ENCODE measurements at places on chromosomes 13 and 19.
A peak's percentile ranks its signal among the peaks of the same experiment; 100 is the strongest.

GRCh38 chr19:29266001-29266400 is 53.0 kb upstream of the UQCRFS1 start:
- no peak for DNase-seq

DNA sequence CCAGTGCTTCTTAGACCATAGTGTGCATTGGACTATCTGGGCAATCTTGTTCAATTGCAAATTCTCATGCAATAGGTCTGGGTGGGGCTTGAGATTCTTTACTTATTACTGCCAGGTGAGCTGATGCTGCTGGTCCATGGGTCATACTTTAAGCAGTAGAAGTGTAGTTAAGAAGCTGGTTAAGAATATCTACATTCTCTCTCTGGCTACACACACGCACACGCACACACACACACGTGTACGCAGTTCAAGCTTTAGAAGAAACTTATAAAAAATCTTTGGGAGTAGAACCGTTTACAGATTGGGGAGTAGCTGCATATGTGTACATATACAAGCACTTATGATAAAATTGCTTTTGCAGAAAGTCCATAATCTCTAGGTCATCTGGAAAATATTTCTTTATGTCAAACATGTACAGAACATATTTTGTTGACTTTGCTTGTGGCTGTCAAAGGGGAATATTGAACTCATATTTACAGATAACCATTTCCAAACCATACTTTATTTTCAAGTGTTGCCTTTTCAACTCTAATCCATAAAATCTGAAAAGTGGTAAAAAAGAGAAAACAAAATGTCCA is 99.7 kb downstream of the GPC6 start:
- DNase-seq: no peak

DNA sequence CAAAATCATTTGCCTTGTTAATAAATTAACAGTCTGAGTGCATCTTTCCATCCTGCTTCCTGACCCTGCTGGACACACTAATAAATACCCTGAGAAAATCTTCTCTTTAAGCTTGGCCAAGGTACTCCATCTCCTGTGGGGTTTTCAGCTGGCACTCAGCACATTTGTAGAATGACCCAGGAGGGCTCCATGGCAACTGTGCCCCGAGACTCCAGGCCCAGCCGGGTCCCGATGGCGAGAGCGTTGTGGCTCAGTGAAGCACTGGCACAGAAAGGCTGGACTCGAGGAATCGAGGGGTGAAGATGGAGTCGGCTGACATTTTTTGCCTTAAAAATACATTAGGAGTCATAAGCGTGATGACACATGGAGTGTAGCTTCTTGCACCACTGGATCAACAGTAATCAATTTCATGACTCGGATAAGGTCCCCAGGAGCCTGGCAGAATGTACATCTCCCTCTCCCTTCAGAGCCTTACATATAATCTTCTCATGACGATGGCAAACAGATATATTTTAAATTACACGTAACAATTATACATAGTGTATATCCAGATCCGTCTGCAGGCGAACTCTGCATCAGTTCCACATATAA is 85.4 kb downstream of the SLC7A1 start:
- DNase-seq: peak; percentile 65

DNA sequence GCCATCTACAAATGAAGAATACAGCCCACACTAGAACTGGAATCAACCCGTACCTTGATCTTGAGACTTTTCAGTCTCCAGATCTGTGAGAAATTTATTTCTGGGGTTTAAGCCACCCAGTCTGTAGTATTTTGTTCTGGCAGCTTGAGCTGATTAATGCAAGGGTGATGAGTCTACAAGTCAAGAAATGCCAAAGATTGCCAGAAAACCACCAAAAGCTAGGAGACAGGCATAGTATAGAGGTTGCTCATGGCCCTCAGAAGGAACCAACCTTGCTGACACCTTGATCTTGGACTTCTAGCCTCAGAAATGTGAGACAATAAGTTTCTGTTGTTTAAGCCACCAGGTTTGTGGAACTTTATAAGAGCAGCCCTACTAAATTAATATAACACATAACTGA is 428.2 kb upstream of the KLF12 start:
- DNase-seq: no peak

- DNase-seq: no peak
Measured at GRCh38 chr13:84571264-84571663, 689.0 kb upstream of the SLITRK1 start.

DNA sequence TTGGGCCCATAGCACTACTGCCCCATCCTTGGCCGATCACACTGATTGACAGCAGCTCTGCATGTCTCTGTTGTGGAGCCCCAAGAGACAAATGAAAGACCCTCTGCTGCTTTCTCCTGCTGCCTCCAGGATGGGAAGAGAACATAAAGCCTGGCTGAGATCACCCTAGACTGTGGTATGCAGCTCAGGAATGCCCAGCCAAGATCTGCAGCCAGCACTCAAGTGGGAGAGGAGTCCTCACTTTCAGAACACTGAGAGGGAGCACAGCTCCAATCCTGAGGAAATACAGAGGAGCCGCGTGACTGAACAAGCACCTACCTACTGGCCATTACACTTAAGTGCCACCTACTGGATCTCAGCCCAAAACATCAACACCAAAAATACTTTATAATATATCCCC is 203.0 kb downstream of the POSTN start:
- no peak for DNase-seq

- no peak for DNase-seq
Measured at GRCh38 chr19:48806818-48807589, 3.8 kb downstream of the BCAT2 start.

GRCh38 chr19:39949026-39949747 is 14.8 kb upstream of the FCGBP start:
- DNase-seq: no peak

DNA sequence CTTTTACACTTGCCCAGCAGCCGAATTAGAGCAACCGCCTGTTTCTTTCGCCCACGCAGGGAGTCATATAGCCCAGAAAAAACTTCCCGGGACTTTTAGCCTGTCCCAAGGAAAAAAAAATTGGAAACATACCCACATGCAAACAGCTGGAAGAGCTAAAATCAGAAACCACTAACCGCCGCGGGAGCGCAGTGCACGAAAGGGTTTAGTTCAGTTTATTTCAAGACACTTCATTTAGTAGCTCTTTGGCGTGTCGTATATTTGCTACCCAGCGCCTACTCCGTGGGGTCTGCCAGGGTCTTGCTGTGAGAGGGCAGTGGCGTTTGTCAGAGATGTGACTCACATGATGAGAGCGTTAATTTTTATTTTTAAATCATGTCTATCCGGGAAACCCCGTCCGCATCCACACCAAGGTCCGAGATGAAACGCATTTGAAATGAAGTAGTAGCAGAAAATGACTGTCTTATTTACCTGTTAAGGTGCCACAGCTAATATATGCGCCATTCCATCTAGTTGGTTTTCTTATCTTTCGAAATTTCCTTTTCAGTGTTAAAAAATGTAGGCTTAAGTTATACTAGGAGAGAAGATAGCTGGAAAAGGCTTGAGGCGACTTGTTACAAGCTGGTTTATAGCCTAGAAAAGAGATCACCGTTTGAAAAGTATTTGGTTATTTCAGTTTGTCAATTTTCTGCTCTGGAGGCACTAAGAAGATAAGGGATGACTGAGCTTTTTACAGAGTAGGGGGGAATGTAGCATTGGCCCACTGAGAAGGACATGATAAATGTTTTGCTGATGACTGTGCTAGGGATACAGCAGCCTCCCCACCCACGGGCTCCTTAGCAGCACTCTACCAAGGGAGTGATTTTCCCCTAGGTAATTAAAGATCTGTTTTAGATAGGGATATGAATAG is 1.7 kb downstream of the KLF5 start:
- peak; percentile 74 for DNase-seq

- DNase-seq: peak; percentile 51
Measured at GRCh38 chr13:114134944-114135610, 2.7 kb upstream of the RASA3 start.

DNA sequence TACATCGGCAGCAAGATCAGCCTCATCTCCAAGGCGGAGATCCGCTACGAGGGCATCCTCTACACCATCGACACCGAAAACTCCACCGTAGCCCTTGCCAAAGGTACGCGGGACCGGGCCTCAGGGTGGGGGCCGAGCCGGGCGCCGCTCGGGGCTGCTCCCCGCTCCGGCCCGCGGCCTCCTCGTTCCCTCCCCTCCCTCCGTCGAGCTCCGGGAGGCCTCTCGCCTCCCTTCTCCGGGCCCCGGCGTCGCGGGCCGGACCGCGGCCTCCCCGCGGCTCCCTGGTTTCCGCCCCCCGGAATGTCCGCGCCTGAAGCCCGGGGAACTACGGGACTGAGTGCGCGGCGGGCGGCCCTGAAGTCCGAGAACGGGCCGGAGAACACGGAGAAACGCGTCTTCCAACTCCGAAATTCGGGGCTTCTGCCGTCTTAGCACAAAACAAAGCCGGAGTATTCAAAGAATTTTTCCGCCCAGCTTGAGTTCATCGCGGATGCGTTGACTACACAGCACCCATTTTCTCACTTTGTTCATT is 423 bp downstream of the LSM14A start:
- peak; percentile 91 for DNase-seq

GRCh38 chr19:41223431-41224234 is 4.6 kb downstream of the AXL start:
- no peak for DNase-seq

- no peak for DNase-seq
Measured at GRCh38 chr13:92297971-92298942, 899.8 kb downstream of the GPC5 start.

- no peak for DNase-seq
Measured at GRCh38 chr19:14160017-14160703, 23.8 kb upstream of the ASF1B start.

GRCh38 chr19:51784922-51785690 is 9.9 kb upstream of the FPR3 start:
- DNase-seq: no peak

DNA sequence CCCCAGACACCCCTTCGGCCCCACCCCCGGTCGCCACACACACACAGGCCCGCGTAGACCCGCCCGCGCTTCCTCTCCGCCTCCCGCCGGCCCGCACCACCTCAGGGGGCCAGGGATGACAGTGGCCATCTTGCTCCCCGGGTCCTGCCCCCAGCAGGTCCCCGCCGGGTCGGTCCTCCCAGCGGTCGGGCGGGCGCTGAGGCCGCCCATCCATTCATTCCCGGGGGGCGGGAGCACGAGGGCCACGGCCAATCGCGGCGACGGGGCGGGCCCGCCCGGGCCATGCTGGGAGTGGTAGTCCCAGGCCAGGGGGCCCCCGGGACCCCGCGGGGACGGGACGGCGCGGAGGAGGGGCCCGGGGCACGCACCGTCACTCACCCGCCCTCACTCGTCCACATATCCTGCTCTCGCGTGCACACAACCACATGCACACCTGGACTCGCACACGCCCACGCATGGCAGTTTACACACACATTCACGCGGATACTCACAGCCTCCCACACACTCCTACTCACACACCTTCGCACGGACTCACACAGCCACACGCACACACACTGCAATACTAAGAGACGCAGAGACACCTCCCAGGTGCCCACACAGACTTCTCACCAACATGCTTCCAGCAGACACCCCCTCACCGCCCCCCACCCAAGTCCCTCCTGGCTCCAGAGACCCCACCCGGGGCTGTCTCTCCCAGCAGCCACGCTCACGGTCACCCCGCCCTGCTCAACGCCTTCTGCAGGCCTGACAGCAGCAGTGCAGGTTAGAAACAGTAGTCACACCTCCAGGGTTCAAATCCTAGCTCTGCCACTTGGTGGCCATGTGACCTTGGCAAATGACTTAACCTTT is at the start of gene DPF1:
Gene DPF1, minus strand, starts transcription at position 209 of the 849 bp plus-strand sequence. Its CDS starts 80 bp downstream, at position 129.
- no peak for DNase-seq

DNA sequence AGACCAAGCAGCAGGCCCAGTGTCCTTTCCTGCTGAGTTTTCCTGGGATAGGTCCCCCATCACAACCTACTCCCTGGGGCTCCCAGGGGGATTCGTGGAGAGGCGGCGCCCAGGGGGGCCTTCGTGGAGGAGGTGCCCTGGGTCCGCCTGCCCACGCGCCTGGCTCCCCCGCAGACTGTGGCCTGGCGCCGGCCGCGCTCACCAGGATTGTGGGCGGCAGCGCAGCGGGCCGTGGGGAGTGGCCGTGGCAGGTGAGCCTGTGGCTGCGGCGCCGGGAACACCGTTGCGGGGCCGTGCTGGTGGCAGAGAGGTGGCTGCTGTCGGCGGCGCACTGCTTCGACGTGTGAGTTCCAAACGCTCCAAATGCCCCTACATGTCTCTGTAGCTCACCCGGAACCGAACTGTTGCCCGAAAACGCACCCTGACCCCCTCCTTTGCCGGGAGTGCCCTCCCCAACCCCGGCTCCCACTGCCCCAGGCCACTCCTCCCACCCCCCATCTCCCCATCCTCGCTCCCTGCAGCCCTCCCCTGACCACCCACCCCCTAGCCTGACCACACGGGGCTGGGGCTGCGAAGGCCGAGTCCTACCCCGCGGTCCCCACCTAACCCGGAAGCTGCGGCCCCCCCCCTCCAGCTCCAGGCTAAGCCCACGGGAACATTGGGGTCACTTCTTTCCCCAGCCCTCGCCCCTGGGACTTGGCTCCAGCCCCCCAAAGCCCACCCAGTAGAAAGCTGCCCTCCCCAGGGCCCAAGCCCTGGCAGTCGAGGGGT is 3.3 kb downstream of the TIMM13 start:
- peak; percentile 78 for DNase-seq

GRCh38 chr13:64327505-64328194 is 2902.5 kb downstream of the PCDH9 start:
- no peak for DNase-seq

GRCh38 chr13:46668302-46668720 is 115.3 kb downstream of the LRCH1 start:
- no peak for DNase-seq

DNA sequence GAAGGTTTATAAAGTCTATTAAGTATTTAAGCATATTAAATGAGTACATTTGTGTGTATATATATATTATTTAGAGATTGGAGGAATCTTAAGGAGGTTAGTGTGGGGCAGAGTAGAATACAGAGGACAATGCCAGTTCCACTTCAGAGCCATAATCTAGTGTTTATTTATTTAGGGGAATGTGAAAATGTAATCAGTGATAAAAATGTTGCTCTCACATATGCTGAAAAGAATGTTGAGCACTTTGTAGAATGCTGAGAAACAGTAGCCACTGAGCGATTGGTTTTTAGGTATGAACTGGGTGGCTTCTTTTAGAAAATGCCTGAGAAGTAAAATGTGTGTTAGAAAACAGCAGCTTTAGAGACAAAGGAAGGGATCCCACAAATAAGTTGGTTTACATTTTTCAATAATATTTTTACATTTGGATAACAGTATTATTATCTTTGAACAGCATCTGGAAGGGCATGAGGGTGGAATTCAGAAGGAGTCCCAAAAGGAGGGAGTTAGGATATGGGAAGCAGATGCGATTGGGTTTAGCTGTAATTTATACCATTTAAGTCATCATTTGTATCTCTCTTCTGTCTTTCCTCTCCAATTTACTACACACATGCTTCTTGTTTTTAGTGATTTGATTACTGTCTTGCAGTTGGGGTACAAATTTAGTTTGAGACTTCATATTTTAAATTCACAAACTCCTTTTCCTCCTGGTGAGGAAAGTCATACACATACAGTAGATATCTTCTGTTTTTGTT is 68.6 kb downstream of the NDFIP2 start:
- DNase-seq: no peak

- DNase-seq: no peak
Measured at GRCh38 chr13:48979892-48980291, 4.2 kb downstream of the FNDC3A start.

GRCh38 chr19:5893296-5893903 is 10.2 kb downstream of the NDUFA11 start:
- DNase-seq: no peak

GRCh38 chr13:40175639-40176038 is 490.8 kb downstream of the FOXO1 start:
- no peak for DNase-seq

GRCh38 chr19:33075519-33075918 is 5.5 kb upstream of the GPATCH1 start:
- DNase-seq: no peak

- DNase-seq: no peak
Measured at GRCh38 chr19:55441692-55442321, 1.3 kb downstream of the SHISA7 start.

Data from spleen (tissue), 13 donors.